ENCODE measurements at places on chromosomes 16 and 17.

- H3K4me3 ChIP-seq: peak overlapping the region; percentile 50
- no peaks in the 10 kb centered on the region for H3K36me3 ChIP-seq
- H3K27me3 ChIP-seq: peaks cover 77% of the 10 kb centered on the region
- H3K4me1 ChIP-seq: peaks cover 4% of the 10 kb centered on the region
- DNase-seq: peak; percentile 45
Measured at GRCh38 chr17:45784741-45785479, 790 bp downstream of the CRHR1 start.

GRCh38 chr17:27400991-27401390 lies 55.3 kb upstream of the KSR1 start:
- H3K4me3 ChIP-seq: no peak overlapping the region
- DNase-seq: no peak
- no peaks in the 10 kb centered on the region for H3K36me3 ChIP-seq
- H3K4me1 ChIP-seq: no peaks in the 10 kb centered on the region

DNA sequence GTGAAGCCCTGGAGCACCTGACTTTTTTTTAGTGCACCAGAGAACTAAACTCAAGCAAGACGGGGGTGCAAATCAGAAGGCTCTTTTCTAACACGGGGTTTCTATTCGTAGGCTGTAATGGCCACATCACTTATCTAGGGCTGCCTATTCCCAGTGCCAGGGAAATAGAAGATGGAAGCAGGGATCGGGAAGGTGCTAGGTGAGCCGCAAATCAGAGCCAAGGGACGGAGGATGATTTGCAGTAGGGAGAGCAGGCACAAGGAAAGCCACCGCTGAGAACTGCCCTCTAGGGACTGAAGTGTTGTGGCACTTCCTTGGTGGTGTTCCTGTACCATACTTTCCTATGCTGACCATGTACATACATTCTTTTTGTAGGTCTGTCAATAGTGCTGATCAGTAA lies 7.8 kb upstream of the SLC46A1 start:
- H3K36me3 ChIP-seq: no peaks in the 10 kb centered on the region
- peaks cover 2% of the 10 kb centered on the region for H3K4me1 ChIP-seq
- peaks cover 19% of the 10 kb centered on the region for H3K27me3 ChIP-seq
- no peak overlapping the region for H3K4me3 ChIP-seq

GRCh38 chr17:70168044-70168976 lies 1.0 kb upstream of the KCNJ2 start:
- DNase-seq: peak; percentile 38
- H3K4me3 ChIP-seq: peak overlapping the region; percentile 49
- H3K27ac ChIP-seq: no peak overlapping the region
- H3K4me1 ChIP-seq: peaks cover 15% of the 10 kb centered on the region
- H3K36me3 ChIP-seq: no peaks in the 10 kb centered on the region
- H3K27me3 ChIP-seq: peaks cover 51% of the 10 kb centered on the region

DNA sequence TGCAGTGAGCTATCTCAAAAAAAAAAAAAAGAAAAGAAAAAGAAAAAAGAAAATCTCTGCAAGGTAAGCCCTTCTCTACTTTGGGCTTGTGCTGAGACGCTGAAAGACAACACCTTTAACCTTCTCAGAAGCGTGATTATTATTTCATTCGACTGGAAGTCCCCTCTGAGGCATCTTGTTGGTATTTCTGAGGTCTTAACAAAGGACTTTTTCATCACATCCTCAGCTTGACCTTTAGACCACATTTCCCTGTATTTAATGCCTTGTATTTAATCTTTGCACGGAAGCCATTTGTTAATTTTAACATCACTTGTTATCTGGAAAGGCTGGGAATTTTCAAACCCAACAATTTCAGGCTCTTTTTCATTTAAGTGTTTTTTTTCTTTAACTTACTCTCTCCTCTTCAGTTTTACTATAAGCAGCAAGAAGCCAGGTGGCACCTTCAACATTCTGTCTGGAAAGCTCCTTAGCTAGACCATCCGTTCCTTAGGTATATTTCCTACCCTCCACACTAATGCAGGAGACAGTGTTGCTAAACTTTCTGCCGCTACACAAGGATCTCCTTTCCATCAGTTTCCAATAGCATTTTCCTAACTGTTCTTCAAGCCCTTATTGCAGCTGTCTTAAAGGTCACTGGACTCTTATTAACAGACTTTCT lies 10.3 kb downstream of the KCTD13 start:
- no peaks in the 10 kb centered on the region for H3K27me3 ChIP-seq
- H3K36me3 ChIP-seq: peaks cover 28% of the 10 kb centered on the region
- no peaks in the 10 kb centered on the region for H3K4me1 ChIP-seq
- no peak overlapping the region for H3K27ac ChIP-seq
- H3K4me3 ChIP-seq: no peak overlapping the region
- DNase-seq: no peak
